NCI-H2171 treated with DMSO at 0.1 percent for 48 hours (cell line): ENCODE measurements at places on chromosomes 1 and 21.

- DNase-seq = no peak
Observed at GRCh38 chr1:230303069-230303468, 123.1 kb downstream of the PGBD5 start.

DNA sequence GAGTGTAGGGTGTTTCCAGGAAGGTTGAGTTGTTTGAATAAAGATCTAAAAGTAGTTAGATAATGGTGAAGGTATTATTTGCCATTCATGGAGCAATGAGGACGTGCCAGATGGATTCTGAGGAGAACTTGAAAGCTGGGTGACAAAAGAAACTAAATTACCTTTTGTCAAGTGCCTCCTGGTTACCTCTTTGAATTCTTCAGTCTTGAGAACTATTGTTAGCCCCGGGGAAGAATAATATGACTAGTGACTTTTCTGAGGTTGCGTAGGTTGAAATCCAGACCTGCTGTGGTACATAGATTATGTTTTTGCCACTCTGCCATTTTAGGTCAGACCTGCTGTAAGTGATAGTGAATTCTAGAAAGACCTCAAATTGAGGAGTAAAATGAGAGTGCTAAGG lies 11.5 kb downstream of the LAMC1 start:
- no peak for DNase-seq

DNA sequence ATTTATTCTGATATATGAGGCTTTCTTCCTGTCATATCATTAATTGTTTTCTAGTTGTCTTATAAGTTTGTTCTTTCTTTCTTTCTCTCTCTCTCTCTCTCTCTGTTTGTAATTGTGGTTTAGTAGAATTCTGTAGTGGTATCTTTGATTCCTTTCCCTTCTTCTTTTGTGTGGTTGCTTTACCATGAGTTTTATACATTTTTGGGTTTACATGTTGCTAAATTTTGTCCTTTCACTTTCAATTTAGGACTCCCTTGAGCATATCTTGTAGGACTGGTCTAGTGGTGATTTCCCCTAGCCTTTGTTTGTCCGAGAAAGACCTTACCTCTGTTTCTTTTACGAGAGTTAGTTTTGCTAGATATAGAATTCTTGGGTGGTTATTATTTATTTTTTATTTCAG lies 162.3 kb upstream of the CHRM3 start:
- no peak for DNase-seq

- DNase-seq = peak; percentile 25
Observed at GRCh38 chr1:15538771-15539170, 12.1 kb downstream of the DNAJC16 start.

DNA sequence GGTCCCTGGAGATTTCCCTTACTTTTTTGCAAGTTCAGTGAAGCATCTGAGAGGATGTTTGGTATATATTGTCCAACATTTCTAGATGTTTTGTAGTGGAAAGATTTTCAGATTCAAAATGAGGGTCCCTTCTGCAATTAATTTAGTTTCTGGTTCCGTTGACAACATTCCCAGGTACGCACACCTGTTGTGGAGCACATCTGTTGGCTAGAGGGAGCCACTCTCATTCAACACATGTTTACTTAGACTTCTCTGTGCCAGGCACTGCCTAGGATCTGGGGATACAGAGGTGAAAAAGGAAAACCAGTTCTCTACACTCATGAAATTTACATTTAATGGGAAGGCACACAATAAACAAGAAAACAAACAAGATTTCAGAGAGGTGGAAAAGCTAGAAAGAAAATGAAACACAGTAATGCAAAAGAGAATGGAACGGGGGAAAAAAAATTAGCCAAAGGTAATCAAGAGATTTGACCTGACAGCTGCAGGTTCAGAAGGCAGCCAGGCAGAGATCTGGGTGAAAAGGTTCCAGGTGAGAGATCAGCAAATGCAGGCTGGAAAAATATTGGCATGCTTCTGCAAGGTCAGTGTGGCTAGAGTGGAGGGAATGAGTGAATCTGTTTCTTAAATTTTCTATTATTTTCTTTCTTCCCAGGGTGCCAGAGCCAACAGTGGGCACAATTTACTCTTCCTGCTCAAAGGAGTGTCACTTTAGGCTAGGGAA lies 48.4 kb upstream of the KAZN start:
- no peak for DNase-seq

DNA sequence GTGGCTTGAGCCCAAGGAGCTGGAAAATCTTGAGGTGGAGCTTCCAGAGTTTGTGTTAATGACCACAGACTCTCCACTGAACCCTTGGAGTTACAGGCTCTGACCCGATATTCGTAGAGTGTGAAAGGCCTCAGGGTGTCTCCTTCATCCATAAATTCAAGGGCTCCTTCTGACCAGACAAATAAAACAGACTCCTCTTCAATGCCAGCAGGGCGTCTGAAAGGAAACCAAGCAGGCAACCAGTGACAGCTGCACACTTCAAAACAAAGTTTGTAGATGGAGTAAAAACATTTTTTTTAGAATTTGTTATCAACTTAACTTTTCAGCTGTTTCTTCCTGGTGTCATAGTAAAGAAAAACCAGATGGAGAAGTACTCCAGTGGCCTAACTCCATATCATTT lies 161.1 kb downstream of the KCTD3 start:
- DNase-seq = no peak

DNA sequence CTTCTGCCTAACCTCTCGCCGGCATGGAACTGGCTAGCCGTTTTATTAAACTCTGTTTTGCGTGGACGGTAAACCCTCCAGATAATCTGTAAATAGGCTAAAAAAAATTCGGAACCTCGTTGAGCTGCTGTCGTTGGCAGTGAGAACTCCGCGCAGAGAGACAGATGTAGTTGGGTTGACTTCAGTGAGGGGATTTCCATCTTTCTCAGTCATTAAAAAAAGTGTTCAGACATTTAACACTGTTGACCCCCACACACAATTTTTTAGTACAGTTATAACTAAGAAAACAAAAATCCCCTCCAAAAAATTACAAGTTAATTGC lies 464 bp downstream of the PARK7 start:
- peak; percentile 58 for DNase-seq

- DNase-seq = no peak
Observed at GRCh38 chr1:234139966-234140365, 233.3 kb upstream of the COA6 start.

- no peak for DNase-seq
Observed at GRCh38 chr1:99992044-99992722, 22.4 kb downstream of the SLC35A3 start.

- peak; percentile 75 for DNase-seq
Observed at GRCh38 chr1:55215194-55216021, at the start of gene USP24. USP24 (minus strand) TSS chr1:55215364; CDS start chr1:55215113, 251 bp downstream.

DNA sequence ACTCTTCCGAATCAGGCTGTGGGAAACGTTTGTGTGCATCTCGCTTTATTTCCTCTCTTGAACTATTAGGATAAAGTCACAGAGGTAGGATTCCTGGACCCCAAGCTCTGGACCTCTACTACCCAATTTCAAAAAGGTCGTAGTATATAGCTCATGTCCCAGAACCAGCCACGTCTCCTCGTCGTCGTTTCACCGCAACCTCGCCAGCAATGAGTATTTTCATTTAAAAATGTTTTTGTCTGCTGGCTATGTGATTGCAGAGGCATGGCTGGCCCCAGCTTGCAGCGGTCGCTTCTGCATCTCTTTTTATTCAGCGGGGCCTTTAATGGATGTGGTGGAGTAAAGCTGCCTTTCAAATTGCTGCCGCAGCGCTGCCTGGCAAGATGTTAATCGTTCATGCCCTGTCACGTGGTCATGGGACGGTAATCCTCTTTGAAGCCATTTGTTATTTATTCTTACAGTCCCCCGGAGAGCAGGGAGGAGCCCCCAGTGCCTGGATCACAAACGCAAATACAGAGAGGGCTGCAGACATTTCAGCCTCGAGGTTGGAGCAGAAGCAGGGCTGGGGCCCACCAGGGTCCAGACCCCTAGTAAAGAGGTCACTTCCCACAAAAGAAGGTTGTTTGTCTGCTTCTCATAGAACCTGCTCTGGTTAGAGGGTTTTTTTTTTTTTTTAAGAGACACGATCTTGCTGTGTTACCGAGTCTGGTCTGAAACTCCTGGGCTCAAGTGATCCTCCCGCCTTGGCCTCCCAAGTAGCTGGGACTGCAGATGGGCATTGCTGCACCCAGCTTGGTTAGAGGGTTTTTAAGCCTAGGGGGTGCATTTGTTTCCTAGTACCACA lies 11.6 kb upstream of the NPHP4 start:
- peak; percentile 66 for DNase-seq

GRCh38 chr21:43593078-43593477 lies 66.2 kb downstream of the HSF2BP start:
- DNase-seq = no peak

- no peak for DNase-seq
Observed at GRCh38 chr1:167924543-167925231, 10.8 kb upstream of the ADCY10 start.

DNA sequence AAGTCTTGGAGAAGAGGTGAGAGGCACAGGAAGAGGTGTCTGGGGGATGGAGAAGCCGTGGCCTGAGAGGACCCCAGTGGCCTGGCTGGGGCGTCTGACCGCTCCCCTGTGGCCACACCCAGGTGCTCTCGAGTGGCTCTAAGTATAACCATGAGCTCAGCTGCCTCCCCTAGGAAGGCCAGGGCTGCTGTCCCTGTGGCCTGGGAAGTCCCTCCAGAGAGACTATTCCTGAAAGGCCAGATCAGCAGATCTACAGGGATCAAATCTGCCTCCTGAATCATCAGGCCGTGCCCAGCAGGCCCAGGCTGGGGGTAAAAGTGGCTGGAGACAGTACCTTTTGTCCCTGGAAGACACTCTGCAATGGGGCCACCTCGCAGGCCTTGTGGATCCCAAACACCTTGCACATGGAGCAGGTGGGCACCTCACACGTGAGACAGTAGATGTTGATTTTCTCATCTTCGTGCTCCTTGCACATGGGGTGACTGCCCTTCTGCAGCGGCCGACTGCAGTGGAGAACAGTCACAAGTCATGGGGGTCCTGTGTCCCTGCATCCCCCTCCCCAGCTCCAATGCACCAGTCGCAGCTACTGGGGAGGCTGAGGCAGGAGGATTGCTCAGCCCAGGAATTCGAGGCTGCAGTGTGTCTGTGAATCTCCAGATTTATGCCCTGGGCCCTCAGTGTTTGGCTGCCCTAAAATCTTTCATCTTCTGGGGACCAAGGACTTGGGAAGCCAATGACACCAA lies 6.4 kb downstream of the TRIM63 start:
- no peak for DNase-seq

GRCh38 chr1:20819818-20820217 lies 32.7 kb upstream of the HP1BP3 start:
- DNase-seq = no peak

DNA sequence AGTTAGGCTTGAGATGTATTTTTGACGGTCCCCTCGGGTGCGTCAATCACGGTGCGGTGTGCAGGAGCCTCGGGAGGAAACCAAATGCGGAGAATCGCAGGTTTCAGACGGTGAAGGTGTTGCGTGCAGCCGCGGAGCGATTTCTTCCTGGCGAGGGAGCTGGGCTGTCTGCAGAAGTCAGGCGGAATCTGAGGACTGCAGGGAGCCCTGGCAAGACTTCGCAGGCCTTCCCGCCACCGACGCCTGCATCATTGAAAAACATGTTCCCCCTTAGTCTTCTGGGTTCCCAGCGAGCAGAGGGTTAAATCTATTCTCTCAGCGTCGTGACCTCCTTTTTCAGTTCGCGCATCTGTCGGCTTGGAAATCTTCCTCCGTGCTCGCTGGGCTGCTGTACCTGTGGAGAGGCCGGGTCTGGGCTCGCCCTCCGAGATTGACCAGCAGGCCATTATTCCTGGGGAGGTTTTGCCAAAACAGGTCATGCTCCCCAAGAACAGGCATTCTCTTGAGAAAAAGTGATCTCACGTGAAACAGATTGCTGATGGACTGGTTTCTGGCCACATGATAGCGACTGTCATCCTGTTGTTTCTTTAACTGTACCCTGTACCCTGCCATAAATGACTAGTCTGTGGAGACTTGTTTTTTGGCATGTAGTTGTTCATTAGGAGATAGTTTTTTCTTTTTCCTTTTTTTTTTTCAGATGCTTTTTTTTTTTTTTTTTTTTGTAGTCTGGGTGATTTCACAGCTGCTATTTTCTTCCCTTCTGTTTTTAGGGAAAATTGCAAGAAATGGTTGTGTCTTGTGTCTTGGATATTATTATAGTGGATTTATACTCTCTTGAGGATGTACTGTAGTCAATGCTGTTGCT lies 894 bp downstream of the EPB41 start:
- DNase-seq = peak; percentile 79

DNA sequence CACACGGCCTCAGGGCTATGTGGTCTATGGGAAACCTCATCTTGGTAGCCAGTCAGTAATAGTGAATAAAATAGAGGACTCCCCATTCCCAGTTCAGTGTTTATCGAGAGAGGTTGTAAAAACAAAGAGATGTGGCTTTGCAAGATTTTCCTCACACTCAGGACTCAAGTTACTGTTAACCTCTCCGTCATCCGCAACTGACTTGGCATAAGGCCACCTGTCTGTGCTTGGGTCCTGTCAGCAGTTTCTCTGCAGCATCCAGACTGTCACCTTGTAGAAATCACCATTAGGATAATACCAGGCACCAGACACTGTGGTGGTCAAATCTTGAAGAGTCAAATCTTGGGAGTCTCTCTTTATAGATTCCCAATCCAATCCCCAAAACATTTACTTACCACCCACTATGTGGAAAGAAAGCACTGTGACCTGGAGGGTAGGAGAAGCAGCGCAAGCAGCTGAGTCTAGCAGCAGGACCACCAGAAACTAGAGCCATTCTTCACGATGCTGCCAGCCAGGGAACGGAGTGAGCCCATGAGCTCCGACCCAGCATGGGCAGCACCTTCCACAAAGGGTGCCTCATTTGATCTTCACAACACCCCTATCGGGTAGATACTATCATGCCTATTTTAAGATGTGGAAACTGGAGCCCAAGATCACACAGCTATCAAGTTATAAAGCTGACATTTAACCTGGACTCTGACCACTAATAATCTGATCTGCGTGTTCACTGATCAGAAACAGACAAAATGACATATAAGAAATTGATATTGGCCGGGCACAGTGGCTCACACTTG lies 5.6 kb upstream of the GPR25 start:
- DNase-seq = peak; percentile 68
